ENCODE measurements at places on chromosomes 5 and 9. TPM values are rescaled to one million over a fixed set of nuclear protein-coding genes. Genes with fewer than 3 reads are reported as not detected.

DNA sequence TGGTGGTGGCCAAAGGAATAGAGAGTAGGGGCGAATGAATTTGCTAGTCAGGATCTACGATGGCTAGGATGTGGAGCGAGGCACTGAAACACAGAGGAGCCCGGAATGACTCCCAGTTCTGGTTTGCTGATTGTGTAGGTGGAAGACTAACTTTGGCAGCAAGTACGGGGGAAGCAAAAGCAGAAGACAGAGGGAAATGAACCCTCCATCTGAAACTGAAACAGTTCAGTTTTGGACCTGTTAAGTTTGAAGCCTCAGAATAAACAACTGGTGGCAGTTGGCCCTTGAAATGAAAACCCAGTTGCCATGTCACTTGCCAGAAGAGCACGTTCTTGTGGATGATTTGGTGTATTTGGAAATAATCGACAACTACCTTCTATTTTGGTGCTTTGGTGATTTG lies 15.4 kb upstream of the SMIM15 start:
- DNase-seq: no peak

The PCDHB16 gene
- polyA plus RNA-seq: 0.67 TPM

DNA sequence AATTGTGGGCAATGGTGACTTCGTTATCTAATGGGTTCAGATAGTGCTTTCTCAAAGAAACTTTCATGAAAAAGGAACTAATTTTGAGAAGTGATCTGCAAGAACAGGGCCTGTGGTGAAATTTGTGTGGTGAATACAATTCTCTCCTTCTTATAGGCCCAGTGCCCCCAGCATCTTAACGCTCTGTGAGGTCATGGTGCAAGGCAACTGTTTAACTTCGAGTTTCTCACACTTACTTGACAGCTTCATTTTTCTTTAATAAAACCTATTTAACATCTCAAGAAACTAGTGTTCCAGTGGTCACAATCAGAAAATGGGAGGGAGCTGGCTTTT lies 69.2 kb downstream of the FAM114A2 start:
- no peak for DNase-seq

- no peak for DNase-seq
Observed at GRCh38 chr5:80185095-80185494, 70.8 kb downstream of the SERINC5 start.

DNA sequence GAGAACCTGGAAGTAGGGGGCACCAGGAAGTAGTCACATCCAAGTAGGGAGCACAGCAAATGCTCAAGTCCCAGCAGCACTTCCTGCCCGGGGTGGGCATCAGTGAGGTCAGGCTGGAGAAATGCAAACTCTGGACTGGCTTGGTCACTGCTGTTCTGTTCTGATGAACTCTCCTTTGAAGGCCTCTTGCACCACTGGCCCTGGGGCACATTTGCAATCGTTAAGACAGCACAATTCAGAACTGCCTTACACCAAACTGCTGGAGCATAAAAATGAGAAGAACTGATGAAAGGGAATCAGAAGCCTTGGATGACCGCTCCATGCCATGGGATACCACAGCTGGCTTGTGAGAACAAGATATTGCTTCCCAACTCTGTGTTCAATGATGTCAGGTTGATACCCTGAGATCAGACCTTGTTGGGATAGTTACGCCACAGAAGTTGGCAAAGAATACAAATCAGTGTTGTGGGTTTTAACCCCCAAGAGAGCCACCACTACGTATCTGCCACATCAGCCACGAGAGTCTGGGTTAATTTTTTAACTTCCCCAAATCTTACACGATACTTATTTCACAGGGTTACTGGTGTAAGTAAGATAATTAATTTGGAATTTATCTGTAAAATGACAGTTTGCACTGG lies 42.3 kb upstream of the ZSWIM6 start:
- no peak for DNase-seq

GRCh38 chr9:93958121-93958818 lies 3.1 kb upstream of the BARX1 start:
- DNase-seq: no peak

DNA sequence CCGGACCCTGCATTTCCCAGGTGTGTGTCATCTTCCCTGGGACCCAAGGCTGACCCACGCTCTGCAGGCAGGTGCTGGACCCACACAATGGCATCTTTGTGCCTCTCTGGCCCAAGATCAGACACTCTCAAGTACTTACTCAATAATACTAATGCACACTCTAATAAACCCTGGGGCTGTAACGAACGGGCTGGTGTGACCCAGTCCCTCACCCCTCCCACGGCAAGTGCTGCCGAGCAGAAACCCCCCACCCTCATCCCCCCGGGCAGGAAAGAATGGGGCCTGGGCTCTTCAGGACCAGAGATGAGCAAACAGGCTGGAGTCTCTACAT lies 1.1 kb upstream of the OBP2B start:
- no peak for DNase-seq

DNA sequence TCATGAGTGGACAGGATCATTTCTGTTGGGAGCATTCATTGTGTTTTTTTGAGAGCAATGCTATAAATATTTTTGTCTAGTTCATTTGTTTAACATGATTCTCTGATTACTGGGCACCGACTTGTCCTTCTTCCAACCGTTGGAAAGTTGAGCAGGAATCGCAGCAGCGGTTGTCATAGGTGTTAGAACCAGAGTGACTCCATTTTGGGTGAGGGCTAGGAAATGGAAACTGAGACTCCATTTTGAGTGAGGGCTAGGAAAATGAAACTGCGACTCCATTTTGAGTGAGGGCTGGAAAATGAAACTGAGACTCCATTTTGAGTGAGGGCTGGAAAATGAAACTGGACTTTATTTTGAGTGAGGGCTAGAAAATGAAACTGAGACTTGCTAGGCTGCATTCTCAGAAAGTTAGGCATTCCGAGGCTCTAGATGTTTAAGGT lies 100.6 kb downstream of the ICE1 start:
- no peak for DNase-seq

DNA sequence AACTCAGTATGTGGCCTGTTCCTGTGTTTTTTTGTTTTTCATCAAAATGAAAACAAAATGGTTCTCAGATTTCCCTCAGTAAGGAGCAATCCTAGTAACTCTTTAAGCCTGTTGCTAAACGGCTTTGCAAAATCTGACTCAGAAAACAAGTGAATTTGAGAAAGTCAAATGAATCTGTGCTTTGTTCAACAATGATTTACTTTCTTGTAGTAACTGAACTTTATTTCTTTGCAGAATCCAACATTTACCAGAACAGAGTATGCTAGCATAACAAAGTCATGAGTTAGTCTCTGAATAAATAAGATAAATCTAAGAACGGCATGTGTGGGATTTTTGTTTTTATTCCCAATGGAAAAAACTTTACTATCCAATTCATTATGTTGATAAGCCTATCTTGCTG lies 93.8 kb downstream of the OXCT1 start:
- DNase-seq: no peak

The PFN3 gene
- not detected for polyA plus RNA-seq

DNA sequence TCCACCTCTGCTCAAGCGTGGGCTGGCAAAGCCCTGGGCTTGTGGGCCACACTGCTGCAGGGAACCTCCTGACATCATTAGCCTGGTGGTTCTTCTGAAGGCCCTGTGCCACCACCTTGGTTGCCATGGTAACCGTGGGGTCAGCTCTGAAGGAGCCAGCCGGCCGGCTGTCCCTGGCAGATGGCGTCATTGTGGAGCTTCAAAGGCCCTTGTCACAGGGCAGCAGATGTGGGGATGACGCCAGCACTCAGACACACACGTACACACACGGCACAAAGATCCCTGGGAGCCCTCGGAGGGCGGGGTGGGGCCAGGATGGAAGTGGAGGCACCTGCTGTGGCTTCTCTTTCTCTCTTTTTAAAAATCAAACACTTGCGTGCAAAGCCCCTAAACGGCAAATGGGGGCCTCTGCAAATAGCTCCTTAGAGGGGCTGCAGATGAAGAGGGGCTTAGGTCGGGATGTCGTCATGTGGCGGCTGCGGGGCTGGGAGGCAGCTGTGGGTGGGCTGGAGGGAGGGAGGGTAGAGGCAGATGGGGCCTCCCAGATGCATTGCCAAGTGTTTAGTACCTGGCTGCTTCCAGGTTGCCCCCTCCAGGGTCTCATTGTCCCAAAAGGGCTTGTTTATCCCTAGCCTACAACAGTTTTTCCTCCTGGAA lies 19.5 kb upstream of the RPL26L1 start:
- peak; percentile 49 for DNase-seq

The CDH10 gene
- polyA plus RNA-seq: 0.17 TPM

DNA sequence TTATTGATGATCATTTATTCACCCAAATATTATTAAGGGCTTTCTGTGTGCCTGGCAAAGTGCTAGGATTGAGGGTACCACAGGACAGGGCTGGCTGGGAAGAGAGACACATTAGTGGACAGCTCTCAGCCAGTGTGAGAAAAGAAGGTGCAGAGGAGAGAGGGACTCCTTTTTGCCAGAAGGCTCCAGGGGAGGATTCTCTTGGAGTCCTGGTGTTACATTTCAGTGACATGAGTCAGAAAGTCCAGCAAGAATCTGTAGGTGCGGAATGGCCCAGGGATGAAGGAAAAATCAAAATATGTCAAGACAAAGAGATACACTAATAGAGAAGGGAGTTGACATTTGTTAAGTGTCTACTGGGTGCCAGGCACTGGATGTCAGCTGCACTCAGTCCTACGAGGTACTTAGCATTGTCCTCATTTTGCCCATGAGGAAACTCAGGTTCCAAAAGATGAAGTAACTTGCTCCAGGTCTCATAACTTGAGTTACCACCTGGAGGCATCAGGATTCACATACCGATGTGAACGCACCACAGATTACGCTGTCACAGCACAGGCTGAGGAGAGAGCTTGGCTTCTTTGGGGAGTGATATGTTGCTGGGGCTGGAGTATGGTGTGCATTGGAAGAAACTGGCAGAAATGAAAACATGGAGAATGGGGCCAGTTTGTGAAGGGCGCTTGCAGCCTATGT lies 60.5 kb downstream of the RASGRF2 start:
- no peak for DNase-seq

- no peak for DNase-seq
Observed at GRCh38 chr5:123227216-123227615, 138.2 kb downstream of the PRDM6 start.

GRCh38 chr9:2785060-2785950 lies 58.6 kb downstream of the PUM3 start:
- DNase-seq: no peak

DNA sequence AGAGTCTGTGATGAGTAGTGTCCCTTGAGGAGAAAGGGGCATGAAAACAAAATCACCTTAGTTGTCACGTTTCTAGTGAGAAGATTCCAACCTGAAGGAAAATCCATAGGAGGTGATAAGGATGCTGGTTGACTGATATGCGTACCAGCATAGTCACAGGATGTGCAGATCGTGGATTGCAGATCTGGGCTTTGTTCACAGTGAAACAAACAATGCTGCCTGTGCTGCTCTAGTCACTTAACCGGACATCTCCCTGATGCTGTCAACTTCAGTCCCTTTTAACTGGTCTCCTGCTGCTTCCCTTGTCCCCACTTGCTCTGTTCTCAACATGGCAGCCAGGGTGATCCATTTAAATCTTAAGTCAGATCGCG lies 89.7 kb downstream of the IQGAP2 start:
- no peak for DNase-seq

- no peak for DNase-seq
Observed at GRCh38 chr5:95072281-95072680, 212.6 kb downstream of the MCTP1 start.

The FGD3 gene
- 7.4 TPM for polyA plus RNA-seq

The FGF18 gene
- 0.39 TPM for polyA plus RNA-seq

DNA sequence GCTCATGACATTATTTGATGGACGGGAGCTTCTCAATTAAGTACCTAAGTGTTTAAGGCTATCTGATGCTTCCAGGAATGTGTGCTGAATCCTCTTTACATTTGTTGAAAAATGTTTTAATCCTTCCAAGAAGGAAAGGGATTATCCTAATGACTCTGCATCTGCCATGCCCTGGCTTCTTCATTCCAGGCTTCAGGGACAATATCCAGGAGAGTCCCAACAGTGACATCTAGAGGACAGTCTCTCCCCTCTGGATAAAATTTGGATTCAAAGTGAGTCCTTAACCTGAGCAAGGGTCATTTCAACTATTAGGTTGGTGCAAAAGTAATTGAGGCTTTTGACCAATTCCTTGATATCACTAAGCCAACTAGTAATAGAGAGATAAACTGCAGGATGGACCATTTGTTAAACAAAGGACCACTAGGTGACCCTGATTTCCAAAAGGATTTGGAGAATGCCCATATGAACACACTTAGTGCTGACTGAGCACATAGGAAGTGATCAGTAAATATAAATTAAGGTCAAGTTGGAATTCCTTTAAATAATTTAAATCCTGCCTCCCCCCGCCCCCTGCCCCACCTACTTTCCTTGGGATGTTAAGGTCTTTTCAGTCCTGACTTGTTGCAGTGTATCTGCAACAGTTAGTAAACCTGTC lies 19.1 kb downstream of the TNFSF8 start:
- DNase-seq: peak; percentile 72

GRCh38 chr5:39475159-39475571 lies 50.4 kb upstream of the DAB2 start:
- no peak for DNase-seq

The BARHL1 gene
- polyA plus RNA-seq: not detected

The NR6A1 gene
- polyA plus RNA-seq: 1.2 TPM

DNA sequence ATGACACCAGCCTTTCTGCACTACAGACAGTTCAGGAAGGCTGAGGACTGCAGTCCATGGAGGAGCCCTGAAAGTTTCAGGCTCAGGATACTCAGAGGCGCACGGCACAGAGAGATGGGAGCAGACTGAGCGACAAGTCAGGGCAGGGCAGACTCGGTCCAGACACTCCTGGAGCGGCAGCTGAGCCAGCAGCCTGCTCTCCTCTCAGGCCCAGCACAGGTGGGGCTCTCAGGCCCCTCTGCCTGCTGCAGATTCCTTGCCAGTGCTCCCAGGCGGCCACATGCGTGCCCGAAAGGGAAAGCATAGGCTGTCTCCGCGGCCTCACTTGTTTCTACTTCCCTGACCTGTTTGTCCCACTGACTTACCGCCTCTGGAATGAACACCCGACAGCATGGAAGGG lies 228.3 kb downstream of the IRX2 start:
- no peak for DNase-seq

- no peak for DNase-seq
Observed at GRCh38 chr9:16315720-16316119, 554.8 kb downstream of the BNC2 start.

DNA sequence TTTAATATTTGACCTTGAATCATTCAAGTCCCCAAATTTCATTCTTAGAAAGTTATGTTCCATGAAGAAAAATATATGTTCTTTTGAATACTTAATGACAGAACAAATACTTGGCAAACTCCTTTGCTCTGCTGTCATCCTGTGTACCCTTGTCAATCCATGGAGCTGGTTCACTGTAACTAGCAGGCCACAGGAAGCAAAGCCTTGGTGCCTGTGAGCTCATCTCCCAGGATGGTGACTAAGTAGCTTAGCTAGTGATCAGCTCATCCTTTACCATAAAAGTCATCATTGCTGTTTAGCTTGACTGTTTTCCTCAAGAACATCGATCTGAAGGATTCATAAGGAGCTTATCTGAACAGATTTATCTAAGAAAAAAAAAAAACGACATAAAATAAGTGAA lies 65.4 kb downstream of the WDR41 start:
- DNase-seq: no peak

- no peak for DNase-seq
Observed at GRCh38 chr5:43294226-43294625, 19.0 kb downstream of the HMGCS1 start.

The ANKDD1B gene
- 2.3 TPM for polyA plus RNA-seq

The CCDC192 gene
- polyA plus RNA-seq: not detected

GRCh38 chr9:6960777-6961176 lies 203.0 kb downstream of the KDM4C start:
- DNase-seq: no peak

The SHROOM1 gene
- polyA plus RNA-seq: 7.8 TPM

The BSPRY gene
- polyA plus RNA-seq: 18.0 TPM

Data from kidney (tissue), 22 donors.